ENCODE measurements at places on chromosomes 16 and 17.

- DNase-seq, result no peak
Measured at GRCh38 chr16:54193665-54194333, 92.8 kb downstream of the IRX3 start.

DNA sequence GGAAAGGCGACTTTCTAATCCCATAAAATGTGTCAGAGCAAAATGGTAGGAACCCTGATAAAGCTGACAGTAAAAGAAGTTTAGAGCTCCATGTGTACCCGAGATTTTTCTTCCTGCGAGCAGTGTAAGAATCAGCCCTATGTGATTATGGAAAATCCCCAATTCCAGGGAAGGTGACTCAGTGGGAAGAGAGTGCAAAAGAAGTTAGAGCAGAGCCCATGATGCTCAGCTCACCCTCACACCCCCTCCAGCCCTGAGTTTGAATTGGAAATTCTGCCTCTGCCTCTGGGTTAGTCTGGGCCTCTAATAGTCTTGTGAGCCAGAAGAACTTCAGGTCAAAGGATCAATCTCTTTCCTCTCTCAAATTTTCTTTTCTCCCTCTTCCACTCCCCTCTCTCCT lies 12.5 kb downstream of the C17orf78 start:
- no peak for DNase-seq

DNA sequence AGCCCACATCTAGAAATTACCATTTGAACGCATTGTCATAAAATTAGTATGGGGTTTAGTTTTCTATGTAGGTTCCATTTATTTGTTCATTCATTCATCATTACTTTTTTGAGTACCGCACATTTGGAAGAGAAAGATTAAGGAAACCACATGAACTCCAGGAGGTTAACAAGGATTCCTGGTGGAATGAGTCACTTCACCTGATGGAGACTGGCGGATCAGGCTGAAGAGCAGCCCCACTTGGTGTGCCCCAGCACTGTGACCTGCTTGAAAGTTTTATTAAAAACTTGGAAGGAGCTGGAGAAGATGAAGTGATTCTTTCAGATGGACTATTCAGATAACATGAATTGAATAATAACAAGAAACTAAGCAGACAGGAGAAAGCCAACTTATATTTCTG lies 293.6 kb upstream of the CDH11 start:
- DNase-seq, result no peak

- DNase-seq, result no peak
Measured at GRCh38 chr17:35086931-35087573, 23.5 kb upstream of the RFFL start.

- DNase-seq, result peak; percentile 94
Measured at GRCh38 chr16:85569615-85570212, 43.4 kb upstream of the GSE1 start.

DNA sequence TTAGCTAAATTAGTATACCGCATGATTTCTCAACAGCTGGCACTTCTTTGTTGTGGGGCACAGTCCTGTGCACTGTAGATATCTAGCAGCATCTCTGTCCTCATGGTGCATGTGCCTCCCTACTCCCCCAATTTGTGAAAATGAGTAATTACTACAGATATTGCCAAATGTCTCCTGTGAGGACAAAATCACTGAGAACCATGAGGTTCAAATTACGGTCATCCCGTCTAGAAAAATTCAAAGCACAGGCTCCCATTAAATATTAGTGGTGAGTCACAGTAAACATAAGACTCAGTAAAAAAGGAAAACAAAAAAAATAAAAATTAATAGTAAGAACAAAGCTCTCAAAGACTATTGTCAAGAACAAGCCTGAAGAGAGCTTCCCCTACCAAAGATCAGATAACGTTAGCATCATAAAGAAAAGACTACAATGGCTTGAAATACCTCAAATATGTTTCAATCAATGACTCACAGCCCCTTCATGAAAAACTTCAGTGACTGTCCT lies 57.8 kb downstream of the STH start:
- DNase-seq, result peak; percentile 22

DNA sequence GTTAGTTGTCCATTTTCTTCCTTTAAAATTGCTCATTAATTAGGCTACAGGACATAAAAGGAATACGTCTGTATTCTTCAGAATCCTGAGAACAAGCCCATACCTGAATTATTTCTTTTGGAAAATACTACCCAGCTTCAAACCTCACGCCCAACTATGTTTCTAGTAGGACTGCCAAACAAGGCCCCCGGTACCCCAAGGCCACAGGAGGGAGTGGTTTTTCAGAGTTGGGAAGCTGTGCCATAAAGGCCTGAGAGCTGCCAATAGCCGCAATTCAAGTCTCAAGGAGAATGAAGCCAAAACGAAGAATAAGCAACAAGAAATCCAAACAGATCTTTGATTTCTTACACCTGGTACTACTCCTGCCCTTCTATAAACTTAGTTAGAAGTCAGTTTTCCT lies 48.3 kb downstream of the UBE2G1 start:
- DNase-seq, result no peak

GRCh38 chr17:31738067-31738466 lies 121.0 kb downstream of the COPRS start:
- DNase-seq, result no peak

DNA sequence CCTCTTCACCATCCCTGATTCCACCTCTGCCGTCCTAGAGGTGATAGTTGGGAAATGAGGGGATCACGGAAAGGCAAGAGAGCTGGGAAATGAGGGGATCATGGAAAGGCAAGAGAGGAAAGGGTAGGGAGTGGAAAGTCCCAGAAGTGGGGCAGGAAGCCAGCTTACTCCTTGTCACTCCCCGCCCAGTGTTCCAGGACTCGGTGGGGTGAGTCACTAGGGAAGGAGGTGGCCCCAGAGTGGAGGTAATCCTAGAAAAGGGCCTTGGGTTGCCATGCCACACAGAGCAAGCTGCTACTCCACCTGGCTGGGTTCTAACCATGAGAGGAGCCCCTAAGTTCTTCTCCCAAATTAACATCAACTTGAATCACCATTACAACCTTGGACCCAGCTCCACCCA lies 14.8 kb downstream of the ALOXE3 start:
- DNase-seq, result no peak

- DNase-seq, result no peak
Measured at GRCh38 chr16:59634951-59635350, 900.8 kb upstream of the GOT2 start.

DNA sequence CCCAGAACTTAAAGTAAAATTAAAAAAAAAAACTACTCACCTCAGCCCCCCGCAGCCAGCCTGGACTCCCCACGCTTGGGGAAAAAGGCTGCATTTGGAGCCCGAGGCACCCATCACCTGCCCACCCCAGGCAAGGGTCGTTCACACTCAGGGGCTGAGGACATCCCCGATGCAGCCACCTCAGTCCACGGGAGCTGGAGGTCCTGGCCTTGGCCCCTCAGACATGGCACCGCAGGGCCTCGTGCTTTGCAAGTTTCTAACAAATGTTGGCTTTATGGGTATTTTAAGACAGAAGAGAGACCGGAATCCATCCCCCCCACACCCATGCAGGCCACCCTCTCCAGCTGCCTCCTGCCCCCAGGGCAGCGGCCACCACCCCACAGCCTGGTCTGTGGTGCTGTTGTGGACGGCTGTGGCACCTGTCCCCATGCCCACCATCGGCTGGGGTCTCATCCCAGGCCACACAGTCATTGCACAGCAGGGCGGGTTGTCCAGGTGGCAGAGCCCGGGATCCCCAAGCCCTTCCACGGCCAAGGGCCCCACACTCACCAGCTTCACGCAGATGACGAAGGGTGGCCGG lies 116.4 kb upstream of the ZNF750 start:
- no peak for DNase-seq

GRCh38 chr16:46651305-46651704 lies 30.1 kb upstream of the SHCBP1 start:
- DNase-seq, result no peak

DNA sequence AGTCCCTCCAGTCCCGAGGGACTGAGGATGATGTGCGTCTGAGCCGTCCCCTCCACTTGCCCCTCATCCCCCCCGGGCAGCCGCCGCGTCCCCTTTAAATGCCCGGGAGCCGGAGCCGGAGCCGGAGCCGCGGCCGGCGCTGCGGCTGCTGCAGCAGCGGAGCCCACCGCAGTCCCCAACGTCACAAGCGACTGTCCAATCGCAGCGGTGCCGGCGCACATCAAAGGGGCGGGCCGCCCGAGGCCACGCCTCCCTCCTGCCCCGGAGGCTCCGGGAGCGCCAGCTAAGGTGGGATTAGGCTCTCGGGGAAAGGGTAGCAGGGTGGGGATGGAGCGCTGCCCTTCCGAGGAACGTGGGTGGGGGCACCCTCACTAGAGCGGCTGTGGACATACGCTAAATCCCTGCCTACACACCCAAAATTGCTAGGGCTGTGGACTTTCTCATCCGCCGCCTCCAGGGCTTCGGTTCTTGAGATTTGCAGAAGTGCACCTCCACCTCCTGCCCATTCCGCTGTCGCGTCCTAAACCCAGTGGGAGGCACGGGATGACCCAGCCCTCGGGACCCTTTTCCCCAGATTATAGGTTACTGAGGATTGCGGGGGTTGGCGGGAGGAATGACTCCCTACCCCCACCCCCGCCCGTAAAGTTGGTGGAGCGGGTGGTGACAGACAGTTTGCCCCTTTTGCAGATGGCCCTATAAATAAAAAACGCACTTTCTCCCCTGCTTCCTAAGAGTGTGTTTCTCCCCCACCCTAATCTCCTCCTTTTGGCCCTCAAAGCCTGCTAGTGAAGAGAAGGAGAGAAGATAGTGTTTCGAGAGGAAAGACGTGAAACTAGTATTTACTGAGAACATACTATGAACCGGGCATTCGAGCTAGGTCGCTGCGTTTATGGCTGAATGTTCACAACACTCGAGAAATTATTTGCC lies at the start of gene PHOSPHO1:
Gene PHOSPHO1 (minus strand): TSS at position 152 of the 927 bp plus-strand sequence. CDS start 4,096 bp downstream, outside the sequence.
- peak; percentile 85 for DNase-seq

DNA sequence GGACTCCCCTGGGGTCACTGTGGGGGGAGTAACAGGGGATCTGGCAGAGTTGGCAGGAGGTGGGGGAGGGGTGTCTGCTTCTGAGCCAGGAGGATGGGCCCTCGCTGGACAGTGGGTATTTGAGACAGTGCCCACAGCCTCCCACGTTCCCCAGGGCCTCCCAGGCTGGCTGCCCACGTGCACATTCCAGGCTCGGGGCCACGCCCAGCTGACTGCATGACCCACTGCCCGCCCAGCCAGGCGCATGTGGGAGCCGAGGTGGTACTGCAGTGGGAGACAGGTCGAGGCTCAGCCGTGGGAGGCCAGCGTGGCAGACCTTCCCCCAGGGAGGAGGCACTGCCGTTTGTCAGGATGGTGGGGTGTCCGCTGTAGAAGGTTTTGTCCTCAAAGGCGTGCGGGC lies 38.8 kb downstream of the BAHCC1 start:
- DNase-seq, result no peak

DNA sequence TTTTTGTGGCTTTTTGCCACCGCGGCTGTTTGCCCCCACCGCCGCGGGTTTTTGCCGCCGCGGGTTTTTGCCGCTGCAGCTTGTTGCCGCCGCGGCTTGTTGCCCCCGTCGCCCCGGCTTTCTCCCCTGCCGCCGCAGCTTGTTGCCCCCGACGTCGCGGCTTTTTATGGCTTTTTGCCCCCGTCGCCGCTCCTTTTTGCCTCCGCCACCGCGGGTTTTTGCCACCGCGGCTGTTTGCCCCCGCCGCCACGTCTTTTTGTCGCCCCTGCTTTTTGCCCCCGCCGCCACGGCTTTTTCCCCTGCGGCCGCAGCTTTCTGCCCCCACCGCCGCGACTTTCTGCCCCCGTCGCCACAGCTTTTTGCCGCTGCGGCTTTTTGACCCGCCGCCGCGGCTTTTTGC lies 149.5 kb downstream of the KCNJ18 start:
- DNase-seq, result no peak

GRCh38 chr16:77825196-77825595 lies 36.8 kb downstream of the VAT1L start:
- DNase-seq, result no peak

GRCh38 chr16:74117798-74118197 lies 178.8 kb upstream of the PSMD7 start:
- no peak for DNase-seq

DNA sequence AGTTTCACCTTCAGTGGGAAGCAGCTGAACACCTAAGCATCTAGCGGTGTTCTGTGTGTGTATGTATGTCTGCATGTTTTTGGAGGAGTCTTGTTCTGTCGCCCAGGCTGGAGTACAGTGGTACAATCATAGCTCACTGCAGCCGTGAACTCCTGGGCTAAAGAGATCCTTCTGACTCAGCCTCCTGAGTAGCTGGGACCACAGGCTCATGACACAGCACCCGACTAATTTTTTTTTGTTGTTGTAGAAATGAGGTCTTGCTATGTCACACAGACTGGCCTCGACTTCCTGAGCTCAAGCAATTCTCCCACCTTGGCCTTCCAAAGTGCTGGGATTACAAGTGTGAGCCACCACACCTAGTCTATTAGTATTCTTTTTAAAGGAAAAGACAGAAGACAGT lies 30.2 kb upstream of the FAAP100 start:
- DNase-seq, result no peak

GRCh38 chr16:86107215-86107825 lies 208.4 kb downstream of the IRF8 start:
- no peak for DNase-seq

GRCh38 chr17:72702998-72703397 lies 389.5 kb downstream of the SLC39A11 start:
- DNase-seq, result no peak

DNA sequence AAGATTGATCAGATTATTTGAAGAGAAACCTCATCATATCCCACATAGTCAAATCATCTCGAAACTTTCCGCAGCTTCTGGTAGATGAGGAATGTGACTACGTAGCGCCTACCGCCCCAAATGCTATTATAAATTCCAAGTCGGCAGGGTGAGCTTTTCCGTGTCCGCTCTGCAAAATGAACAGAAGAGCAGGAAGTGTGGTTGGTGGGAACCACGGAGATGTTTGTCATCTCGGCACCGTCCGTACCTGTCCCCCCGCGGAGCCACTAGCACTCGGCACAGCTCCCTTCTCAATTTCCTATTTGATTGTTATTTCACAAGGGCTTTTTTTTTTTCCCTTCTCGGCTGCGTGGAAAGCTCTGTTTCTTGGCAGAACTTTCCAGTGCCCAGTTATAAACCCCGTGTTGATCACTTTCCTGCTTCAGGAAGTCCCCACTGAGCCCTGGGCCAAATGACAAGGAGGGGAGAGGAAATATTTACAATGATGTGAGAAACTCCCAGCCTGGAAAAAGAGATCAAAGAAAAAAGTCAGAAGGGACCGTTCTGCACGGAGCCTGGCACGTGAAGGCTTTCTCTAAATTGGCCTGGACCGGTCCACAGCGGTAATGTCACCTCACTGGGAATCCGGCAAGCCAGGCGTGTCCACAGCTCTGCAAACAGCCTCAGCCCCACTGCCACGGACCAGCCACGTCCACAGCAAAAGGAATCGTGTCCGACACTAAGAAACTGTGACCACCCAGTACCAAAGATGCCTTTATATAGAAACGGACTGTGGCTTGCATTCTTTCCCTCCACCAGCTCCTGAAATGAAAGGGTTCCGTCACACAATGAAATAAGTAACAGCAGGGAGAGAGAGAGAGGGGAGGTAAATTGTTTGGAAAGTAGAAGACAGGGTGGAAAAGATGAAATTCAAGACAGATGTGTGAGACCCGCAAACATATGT lies 65.0 kb downstream of the MRM3 start:
- DNase-seq, result no peak

DNA sequence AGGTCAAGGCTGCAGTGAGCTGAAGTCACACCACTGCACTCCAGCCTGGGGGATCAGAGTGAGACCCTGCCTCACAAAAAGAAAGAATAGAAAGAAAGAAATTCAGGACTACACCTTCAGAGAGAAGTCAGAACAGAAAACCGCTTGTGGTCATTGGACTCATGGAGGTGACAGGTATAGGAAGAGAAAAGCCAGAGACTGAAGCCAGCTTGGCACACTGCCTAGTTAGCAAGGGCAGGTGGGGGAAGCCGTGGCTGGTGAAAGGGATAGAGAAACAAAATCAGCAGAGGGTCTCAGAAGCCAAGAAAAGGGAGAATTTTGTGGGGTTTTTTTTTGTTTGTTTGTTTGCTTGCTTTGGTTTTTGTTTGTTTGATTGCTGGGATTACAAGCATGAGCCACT lies 32.9 kb upstream of the SKAP1 start:
- DNase-seq, result peak; percentile 31
